ENCODE measurements at places on chromosomes 2 and 18.
A peak's percentile ranks its signal among the peaks of the same experiment; 100 is the strongest.

DNA sequence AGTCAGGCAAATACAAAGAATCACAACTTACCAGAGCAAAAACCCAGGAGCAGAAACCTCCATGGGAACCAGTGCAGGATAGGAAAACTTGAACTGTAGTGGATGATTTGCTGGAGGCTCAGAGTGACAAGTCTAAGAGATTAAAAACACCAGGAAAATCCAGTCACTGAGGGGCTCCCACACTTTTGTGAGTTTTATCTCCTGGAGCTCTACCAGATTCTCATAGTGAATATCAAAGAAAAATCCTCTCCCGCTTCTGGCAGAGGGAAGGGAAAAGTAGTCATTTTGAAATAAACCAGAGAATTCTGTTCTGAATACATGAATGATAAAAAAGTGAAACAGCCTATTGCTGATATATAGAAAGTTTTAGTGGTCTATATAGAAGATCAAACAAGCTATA, 23.1 kb downstream of the NABP1 start:
- no peak for DNase-seq

DNA sequence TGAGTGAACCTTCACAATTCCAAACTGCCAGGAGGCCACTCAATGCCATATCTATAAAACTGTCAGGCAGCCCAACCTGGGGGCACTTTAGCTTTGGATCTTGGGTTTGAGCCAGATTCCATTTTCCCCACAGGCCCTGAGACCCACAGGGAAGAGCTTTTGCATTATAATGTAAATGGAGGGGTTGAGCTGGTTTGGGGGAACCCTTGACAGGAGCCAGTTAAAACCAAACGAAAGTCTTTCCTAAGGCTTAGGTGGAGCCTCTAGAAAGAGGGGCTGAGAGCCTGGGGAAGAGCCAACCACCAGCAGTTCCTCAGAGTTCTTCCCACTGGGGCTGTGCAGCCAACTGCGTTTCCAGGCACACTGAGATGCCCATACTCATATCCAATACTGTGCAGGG, 42.7 kb downstream of the BCL11A start:
- DNase-seq: no peak

DNA sequence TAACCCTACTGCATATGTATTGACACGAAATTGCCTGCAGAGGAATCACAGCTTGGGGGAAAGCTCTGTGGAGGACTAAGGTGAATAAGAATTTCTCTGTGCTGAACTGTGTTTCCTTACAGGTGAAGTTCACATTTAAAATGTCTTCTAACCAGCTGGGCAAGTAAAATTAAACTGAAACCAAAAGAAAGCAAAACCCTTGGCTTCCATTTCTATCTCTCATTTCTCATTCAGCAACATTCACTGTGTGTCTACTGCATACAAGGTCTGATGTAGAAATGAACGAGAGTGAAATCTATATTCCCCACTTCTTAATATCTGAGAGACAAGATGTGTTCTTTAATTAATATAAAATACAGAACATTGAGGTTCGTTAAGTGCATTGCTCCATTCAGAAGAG, 397.3 kb downstream of the SOX11 start:
- DNase-seq: no peak

- no peak for DNase-seq
Measured at GRCh38 chr2:236855866-236856847, 229.5 kb upstream of the COPS8 start.

DNA sequence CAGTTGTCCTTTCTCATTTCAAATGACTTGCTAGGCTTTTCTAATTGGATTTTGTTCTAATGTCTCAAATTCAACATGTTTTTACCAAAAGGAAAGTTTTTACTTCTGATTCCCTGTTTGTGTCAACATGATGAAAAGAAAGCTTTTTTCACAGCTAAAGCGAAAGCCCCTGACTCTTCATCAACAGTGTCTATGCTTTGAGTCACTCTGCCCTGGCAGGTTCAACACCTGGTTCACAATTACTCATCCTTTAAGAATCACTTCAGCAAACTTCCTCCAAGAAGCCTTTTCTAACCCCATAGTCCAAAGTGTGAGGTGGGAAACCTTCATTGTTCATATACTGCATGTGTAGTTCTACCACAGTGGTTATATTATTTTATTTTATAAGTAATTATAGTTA, 7.6 kb upstream of the DSG2 start:
- no peak for DNase-seq

DNA sequence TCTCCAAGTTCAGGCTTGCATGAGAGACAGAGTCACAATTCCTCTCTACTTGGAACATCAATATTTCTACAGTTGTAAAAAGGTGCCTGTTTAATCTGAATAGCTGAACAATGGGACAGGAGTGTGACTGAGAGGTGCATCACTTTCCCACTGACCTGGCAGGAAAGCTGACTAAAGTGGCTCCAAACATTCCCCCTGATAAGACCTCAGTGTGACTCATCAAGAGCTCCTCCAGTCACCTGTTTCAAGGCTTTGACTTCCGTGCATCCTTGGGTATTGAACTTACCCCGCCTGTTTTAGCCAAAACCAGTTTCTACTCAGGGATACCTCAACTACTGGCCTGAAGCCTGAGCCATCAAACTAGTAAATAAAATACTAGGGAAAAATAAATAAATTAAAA, 453.9 kb upstream of the DDX18 start:
- no peak for DNase-seq

- no peak for DNase-seq
Measured at GRCh38 chr2:239144713-239144999, 256.2 kb downstream of the HDAC4 start.

DNA sequence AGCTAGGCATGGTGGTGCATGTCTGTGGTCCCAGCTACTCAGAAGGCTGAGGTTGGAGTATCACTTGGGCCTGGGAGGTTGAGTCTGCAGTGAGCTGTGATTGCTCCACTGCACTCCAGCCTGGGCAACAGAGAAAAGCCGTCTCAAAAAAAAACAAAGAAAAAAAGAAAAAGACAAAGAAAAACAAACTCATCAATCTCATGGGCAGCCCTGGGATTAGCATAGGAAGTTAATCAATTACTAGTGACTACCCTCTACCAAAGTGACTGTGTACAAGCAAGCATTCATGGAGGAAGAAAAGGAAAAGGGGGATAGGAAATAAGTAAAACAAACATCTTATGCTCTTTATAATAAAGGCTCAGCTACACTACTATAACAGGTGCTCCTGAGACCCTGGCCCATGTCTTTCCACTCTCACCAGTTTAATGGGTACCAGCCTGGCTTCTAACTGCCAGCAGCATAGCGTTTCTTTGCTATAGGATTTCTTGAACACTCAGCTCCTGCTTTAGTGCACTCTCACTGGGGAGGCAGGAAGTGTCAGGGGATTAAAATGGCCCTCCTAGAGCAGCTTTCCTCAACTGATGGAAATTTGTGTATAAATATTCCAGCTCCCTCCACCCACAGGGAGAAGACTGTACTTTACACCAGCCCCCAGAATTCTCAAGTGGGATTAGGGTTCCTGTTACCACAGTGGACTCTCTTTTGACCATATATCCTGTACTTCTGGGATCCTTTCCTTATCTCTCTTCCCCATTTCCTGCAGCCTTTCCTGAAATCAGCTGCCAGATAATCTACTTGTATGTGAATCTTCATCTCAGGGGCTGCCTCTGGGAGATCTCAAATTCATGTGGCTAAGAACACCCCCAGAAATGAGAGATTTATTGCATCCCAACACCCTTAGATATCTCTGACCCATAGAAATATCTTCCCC, 91.3 kb upstream of the GLS start:
- DNase-seq: peak; percentile 26

GRCh38 chr2:126507425-126507911, 148.5 kb upstream of the GYPC start:
- no peak for DNase-seq

DNA sequence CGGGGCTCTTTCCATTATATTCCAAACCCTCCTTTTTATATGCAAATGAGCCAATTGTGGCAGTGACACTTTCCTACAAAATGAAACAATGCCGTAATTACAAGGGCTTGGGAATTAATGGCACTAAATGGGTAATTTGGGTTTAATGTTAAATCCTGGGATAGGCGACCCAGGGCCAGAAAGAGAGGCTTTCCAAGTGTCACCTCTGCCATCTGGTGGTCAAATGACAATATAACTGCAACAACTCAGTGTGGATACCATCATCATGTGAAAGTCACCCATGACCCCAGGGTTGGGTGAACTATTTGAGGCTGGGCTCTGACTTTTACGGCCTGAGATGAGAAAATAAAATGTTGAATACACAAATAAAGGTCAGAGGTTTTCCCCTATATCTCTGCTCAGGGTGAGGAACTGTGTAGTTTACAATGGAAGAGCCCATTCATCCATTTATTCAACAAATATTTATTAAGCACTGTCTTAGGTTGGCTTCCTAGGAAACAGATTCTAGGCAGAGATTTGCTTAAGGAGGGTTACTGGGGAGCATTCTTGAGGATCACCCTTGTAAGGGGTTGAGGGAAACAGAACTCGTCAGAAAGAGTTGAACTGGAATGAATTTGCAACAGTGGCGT, 13.6 kb upstream of the THADA start:
- DNase-seq: peak; percentile 6

DNA sequence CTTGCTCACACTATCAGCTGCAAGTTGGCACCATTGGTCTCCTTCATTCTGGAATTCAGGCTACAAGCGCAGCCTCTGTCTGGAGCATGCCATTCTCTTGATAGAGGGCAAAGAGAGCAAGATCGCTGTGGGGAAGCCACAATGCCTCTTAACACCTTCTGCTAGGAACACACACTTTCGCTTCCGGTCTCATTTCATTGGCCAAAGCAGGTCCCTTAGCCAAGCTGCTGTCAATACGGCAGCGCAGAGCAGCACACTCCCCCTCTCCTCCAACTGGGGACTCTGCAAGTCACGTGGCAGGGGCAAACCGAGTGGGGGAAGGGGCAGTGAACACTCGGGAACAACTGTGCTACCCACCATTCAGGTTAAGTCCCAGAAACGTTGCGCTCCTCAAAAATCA, 98.1 kb downstream of the MMADHC start:
- no peak for DNase-seq

- no peak for DNase-seq
Measured at GRCh38 chr2:15664273-15665066, 72.8 kb downstream of the DDX1 start.

DNA sequence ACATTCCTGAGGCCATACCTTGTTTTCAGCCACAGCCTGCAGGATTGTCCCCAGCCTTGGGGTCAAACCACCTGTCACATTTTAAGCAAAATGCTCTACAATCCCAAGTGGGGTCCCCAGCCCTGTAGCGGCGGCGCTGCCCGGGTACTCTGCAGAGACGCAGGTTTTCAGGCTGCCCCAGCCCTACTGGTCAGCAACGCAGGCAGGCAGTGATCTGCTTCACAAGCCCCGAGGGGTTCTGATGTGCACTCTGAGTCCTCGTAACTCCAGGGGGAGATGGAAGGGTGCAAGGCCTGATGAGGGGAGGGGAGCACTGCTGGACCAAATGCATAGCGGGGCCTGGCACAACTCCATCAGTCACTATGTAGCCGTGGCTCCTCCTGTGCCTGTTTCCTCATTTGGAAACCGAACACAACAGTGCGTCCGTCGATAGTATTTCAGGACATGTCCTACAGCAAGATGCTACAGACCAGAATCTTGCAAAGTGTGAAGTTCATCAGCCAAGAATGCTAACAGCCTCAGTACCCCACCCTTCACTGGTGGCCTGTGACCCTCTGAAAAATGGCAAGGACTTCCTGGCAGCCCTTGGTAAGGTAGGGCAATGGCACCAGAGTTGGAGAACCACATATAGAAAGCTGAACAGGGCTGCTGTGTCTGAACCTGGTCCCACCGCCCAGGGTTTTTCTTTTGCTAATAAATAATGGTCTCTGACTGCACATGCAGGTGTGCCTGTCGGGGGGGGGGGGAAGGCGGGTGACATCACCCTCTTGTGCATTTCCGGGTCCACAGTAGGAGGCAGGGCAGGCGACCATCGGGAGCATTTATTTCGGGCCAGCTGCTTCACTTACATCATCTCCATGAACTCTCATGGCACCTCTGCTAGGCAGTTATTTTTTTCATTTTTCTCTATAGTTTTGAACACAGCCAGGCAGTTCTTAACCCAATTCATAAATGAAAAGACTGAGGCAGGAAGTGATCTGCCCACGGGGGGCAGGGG, 50.6 kb upstream of the TFCP2L1 start:
- DNase-seq: no peak

- DNase-seq: no peak
Measured at GRCh38 chr2:145845207-145845894, 1325.4 kb upstream of the ZEB2 start.

DNA sequence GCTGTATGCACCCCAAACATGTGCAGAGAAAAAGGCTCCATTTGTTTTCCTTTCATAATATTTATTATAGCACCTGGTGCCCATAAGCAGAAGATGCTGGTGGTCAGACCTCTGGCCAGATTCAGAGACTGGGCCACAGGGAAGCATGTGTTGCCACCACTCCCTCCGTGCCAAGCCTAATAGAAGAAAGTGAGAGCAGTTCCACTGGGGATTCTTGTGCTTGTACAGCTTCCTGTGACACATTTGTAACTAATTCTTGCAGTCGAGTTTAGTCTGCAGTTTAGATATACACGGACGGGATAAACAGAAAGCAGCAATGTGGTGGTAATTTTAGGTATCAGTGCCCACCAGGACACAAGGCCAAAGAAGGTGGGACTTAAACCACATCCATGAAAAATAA, 135.4 kb upstream of the PIEZO2 start:
- DNase-seq: no peak

DNA sequence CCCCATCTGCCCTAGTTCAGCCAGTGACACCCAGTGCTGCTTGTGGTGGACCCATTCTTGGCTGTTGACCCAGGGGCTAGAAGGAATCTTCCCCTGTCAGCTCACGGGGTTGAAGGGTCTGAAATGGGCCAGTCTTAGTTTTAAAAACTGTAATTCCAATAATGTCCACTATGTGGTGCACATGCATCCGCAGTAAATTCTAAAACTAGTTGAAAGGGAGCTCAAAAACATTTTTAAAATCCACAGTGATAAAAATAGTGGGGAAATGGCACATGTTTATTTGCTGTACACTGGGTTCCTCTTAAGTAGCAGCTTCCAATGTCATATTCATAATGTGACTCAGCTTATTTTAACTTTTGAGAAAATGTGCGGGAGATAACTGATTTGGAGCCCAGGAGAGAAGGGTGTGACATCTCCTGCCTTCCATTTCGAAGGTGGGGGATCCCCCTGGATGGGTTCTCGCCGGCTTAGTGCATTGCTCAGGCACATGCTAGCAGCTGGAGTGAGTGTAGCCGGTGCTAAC, 32.8 kb downstream of the GRHL1 start:
- no peak for DNase-seq

DNA sequence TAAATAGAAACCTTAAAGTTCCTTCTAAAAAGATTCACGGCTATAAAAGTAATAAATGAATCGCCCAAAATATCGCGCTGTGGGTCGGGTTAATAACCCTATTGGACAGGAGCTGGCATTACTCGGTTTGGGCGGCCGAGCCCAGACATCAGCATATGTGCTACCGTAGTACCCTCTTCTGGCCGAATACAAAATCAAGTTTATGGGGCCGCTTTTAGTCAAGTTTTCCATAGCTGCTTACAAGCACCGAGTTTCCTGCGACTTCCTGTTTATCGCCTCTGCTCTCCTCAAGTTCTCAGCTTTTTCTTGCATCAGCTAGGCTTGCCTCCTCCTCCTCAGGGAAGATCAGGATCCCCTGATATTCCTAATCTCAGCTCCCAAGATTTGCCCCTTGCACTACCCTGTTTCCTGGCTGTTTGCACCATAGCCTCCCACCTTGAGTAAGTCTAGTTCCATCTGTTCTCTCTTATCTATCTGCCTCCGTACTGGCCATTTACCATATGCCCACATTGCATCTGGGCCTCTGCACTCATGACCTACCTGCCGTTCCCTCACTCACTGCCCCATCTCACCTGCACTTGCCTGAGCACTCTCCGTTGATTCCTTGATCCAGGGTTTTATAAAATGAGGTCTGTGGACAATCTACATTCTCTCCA, 56.1 kb downstream of the SLC35F5 start:
- peak; percentile 24 for DNase-seq

- DNase-seq: no peak
Measured at GRCh38 chr2:149972066-149972465, 384.5 kb upstream of the MMADHC start.

All from GDM1 (cell line).